Activated T-cell treated with anti-CD3 and anti-CD28 coated beads, Interleukin-2, amount 50 U/mL, for 24 hours (primary cell): ENCODE measurements at places on chromosomes 6 and 20.

- DNase-seq: no peak
Measured at GRCh38 chr6:79863566-79863965, 83.8 kb downstream of the ELOVL4 start.

- DNase-seq: no peak
Measured at GRCh38 chr6:113450061-113450465, 407.1 kb upstream of the MARCKS start.

GRCh38 chr6:22231616-22232015 lies 65.2 kb downstream of the PRL start:
- no peak for DNase-seq

DNA sequence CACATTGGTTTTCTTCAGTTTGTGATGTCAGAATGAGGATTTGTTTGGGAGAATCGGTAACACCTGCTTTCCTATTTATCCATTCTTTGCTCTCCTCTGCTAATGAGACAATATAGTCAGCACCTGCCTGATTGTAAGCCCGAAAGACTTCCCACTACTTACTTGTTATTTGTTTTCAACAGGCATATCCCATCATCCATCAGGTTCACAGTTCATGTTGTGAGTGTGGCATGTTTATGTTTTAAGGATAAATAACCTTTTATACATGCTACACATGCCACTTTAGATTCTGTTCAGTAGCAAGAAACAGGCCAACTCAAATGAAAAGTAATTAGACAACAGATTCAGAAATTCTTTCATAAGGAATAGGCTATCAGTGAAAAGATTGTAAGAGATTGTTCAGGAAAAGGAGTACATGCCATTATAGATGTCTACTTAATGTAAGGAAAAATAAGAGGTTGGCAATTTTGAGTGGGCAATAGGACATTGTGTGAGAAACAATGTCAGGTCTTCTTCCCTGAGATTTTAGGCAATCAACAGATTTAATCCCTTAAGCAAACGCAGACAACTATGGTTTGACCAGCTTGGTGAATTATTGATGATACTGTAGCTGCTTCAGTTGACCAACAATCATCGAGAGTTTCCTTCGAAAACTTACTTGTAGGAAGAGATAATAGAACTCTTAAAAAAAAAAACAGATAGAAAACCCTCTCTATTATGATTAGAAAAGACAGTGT lies 7.9 kb upstream of the GPRC6A start:
- no peak for DNase-seq

DNA sequence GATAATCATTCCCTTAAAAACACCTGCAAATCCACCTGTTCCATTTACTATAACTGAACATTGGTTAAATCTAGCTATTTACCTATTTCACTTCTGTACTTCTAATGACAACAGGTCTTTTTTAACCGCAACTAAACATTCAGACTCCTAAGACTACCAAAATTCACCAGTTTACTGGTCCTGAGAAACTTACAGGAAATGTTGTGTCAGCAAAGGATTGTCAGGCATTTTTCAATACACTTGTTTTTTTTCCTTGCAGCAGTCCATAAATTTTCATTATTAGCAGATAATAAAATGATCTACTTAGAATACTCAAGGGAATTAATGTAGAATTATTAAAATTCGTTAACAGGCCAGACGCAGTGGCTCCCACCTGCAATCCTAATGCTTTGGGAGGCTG lies 5.3 kb downstream of the ZUP1 start:
- DNase-seq: no peak

GRCh38 chr6:150068151-150068550 lies 770 bp downstream of the ULBP3 start:
- no peak for DNase-seq

DNA sequence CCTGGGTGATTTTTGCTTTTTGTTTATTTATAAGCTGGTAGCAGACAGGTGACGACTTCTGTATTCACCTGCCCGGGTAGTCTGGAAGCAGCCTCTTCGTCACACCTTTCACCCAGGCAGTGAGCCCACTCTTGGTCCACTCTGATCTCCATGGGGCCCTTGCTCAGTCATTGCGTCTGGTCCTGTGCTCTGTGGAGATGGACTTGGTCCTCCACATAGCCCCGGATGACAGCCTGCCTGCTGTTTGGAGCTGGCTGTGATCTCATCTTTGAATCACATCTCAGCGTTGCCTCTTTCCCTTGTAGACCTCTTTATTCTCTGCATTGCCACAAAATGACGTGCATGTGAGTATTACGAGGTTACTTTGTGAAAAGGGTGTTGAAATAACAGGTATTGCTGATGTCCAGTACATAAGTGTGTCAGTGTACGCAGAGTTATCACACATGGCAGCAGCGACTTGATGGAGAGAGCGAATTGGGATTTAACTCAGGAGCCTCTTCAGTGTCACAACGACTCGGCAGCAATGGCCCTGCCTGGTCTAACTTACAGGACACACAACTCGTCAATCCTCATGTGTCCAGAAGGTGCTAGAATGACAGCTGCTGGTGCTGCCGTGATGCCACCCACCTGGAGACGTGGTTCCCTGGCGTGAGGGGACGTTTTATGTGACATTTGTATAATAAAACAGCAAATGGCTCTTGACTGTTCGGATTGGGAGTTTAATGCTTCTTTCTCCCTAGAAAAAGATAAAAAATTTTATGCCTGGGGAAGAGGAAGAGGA lies 24.2 kb upstream of the FRMD1 start:
- no peak for DNase-seq

DNA sequence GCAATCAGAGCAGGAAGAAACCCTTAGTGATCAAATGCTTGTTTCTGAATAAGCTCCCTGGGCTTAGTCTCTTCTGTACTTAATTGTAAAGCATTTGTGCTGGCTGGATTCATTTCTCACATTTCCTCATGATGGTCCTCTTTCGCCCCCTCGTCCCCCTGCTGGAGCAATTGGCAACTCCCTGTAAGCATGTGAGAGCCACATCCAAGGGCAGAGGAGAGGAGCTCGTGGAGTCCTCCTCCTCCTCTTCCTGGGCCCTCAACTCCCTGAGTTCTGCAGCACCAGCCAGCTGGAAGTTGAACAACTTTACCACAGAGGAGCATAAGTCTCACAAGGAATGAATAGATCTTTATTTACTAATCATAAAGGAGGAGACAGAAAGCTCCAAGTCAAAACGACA lies 12.6 kb downstream of the ANKEF1 start:
- no peak for DNase-seq

DNA sequence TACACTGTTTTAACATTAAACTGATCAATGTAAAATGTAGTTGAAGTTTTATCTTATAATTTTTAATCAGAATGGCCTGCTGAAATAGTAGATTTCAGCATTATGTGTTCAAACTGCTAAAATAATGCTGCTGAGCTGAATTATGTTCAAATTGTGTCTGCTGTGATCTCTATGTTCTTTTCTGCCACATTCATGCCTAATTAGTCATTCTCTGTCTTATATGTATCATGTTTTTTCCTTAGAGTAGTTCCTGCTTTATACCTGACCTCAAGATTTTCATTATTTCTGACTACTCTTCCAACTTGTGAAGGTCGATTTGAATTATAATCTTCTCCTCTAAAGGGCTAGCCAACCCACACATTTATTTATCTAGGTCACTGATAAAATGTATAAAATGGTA lies 476.7 kb upstream of the EPHA7 start:
- no peak for DNase-seq

DNA sequence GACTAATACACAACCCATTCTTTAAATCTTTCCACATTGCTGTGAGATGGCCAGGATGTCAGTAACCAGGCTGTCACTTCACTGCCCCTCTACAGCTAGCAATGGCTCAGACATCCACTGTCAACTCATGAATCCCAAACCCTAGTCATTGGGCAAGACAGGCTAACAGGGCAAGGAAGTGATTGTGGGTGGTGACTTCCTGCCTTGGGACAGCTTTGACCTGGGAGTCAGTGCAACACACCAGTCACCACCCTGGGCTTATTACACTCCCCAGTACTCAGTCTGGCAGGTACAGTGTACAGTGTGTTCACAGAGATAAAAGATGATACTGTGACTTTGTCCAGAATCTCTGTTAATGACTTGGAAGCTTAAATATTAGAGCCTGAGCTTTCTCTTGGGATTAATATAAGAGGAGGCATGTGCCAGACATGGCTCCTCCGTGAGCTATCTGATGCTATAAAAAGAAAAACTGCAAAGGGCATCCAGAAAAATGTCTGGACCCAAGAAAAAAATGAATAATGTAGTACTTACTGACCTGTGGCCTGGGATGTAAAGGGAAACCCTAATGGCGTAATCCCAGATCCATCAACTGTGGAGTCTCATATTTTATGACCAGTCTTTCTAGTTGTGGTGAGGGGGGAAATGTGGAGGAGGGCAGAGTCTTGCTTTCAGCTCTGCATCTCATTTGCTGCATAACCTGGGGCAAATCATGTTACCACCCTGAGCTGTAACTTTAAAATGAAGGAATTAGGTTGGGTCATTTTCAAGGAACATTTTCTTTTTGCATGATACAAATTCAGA lies 244.4 kb downstream of the SLC24A3 start:
- DNase-seq: no peak

GRCh38 chr6:88220493-88220892 lies 54.3 kb upstream of the CNR1 start:
- DNase-seq: no peak

DNA sequence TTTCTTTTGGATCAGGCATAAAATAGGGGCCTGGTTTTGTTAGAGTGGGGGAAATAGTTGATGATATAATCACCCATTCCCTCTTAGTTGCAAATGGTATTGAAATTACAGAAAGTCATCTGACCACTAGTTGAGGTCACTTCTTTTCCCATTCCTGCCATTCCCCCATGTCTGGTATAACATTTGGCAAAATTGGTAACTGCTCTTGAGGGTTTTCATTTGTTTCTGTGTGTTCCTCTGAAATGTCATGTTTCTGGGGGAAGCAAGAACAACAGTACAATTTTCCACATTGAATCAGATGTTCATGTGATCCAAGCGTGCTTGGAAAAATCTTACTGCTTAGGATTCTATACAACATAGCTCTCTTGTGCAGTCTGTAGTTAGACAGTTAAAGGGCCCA lies 7.3 kb downstream of the AIG1 start:
- no peak for DNase-seq

- DNase-seq: no peak
Measured at GRCh38 chr6:53322188-53323029, 26.3 kb downstream of the ELOVL5 start.

DNA sequence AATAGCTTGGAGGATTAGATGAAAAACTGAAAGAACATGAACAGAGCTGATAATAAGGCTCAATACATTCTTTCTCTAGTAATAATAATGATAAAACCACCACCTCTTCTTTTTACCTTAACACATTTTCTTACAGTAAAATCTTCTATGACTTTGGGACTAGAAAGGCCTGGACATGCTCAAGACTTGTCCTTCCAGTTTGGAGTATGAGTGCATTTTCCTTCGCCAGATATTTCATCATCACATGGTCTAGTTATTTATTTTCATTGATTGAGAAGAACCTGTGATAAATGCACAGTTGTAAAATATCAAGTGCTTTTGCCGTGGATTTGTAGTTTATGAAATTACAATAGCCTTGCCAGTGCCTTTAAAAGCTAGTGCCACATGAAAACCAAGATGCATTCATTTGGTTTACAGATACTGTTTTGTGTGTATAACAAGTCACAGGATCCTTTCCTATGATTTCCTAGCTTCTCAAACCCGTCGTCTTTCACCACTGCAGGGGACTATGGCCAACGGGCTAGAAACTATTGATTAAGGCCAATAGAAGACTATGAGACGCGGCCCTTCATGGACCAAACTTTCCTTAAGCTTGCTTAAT lies 200.2 kb upstream of the ZNF217 start:
- no peak for DNase-seq

- peak; percentile 68 for DNase-seq
Measured at GRCh38 chr6:32973144-32974015, 5.0 kb downstream of the BRD2 start.

DNA sequence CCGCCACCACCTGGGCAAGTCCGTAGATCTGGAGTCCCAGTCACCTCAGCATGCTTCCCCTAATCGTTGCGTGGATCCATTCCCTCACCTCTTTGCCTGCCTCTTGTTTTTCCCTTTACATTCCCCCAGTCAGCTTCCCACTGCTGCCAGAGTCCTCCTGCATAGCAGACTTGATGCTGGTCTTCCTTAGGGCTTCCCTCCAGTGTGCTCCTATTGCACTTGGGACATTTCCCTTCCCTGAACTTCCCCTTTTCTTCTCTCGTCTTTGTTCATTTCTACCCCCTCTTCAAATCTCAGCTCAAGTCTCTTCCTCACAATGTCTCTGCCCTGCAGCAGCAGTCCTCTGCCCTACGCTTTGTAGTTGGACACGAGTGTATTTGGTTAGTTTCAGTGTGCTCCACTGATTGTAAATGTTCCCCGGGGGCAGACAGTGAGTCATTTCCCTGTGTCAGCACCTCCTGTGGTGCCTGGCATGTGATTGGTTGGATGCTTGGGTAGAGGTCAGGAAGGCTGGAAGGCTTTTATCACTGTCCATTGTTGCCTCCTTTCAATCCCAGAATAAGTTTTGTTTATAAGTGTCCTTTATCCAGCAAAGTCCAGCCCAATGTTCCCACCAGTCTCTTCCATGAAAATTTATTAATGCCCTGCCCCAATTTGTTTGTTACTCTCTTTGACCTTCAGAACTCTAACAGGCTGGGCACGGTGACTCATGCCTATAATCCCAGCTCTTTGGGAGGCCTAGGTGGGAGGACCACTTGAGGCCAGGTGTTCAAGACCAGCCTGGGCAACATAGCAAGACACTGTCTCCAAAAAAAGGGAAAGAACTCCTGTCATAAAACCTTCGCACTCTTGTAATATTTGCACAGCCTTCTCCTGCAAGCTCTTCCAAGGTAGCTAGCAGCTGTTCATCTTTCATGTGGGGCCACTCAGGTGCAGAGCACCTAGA lies 38.3 kb downstream of the FAM120B start:
- no peak for DNase-seq

GRCh38 chr20:56788041-56788670 lies 159.1 kb downstream of the TFAP2C start:
- no peak for DNase-seq

GRCh38 chr20:63707558-63708300 lies at the start of the genes ARFRP1 and ZGPAT:
Gene ARFRP1 (minus strand): TSS chr20:63707976. CDS start chr20:63707091, 885 bp downstream.
Gene ZGPAT (plus strand): TSS chr20:63708039. CDS start chr20:63708581, 542 bp downstream.
- DNase-seq: peak; percentile 93

- no peak for DNase-seq
Measured at GRCh38 chr6:106560996-106561685, 68.2 kb downstream of the RTN4IP1 start.

DNA sequence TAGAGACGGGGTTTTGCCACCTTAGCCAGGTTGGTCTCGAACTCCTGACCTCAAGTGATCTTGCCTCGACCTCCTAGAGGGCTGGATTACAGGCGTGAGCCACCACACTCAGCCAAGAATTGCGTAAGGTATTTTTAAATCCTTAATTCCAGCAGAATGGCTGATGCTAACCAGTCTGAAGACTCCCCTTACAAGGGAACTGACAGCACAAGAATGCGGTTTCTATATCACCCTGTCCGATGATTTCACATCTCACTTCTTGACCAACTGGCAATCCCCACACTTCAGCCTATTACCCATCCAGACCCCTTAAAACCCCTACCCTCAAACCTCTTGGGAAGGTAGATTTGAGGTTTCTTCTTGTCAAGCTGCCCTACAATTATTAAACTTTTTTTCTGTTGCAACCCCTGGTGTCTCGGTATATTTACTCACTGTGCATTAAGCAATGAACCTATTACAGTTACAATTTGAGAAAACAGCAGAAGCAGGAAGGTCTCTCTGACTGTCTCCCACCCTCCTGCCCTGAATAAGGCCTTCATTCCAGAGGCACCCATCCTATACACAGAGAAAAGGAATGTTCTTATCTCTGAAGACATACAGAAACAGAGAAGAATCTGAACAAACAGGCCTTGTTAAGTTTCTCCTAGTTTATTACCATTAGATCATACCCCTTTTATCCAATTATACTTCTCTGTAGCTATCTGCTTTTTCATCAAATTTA lies 164.9 kb downstream of the ARHGAP18 start:
- DNase-seq: no peak

GRCh38 chr6:123811378-123811777 lies 7.7 kb downstream of the NKAIN2 start:
- no peak for DNase-seq
